ENCODE measurements at places on chromosomes 2 and 18. TPM values are rescaled to one million over a fixed set of nuclear protein-coding genes. Genes with fewer than 3 reads are reported as not detected.

GRCh38 chr2:24024018-24024417, 14.1 kb downstream of the MFSD2B start:
- no peak for DNase-seq

DNA sequence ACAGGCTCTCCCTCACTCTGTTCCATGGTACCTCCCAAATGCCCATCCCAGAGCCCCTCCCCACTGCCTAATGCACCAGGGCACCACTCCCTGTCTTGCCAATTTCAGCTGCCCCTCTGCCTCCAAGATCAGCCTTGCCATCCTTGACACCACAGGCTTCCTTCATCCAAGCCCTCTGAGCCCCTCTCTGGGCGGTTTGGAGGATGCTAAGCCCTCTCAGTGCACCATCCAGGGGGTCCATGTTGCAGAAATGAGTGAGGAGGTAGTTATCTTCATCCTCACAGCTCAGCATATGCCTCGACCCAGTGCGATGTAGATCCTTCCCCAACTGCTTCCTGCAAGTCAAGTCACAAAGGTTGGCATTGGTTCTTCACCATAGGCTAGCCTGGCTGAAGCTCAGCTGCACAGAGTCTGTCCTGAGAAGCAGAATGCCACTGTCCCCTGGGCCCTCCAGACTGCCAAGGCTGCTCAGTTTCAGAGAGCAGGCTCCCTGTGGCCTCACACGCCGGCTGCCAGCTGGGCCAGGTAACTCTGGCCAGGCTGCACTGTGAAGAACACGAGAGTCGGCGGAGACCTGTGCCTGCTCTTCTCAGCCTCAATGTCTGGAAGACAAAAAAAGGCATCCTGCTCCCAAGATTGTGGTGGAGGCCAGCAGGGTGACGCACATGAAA, 9.9 kb upstream of the MAP3K2 start:
- no peak for DNase-seq

GRCh38 chr2:230932556-230933511, 7.8 kb upstream of the GPR55 start:
- no peak for DNase-seq

GRCh38 chr2:13474538-13474937, 757.8 kb downstream of the TRIB2 start:
- no peak for DNase-seq

GRCh38 chr18:46768166-46768921, 11.5 kb upstream of the ST8SIA5 start:
- DNase-seq = no peak

DNA sequence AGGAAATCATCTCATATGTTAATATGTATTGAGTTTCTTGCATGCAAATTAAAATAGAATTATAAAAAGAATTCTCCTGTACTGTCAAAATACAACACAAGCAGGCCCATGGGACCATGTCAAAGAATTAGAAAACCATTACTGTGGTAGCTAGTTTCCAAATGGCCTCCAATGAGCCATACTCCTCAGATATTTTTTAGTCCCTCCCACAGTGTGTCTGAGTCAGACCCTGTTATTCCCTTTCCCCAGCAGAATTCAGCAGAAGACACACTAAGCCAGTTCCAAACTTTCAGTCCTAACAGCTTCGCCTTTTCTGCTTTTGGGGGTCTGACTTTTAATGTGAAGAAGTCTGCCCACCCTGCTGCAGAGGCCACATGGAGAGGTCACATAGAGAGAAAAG, 86.7 kb downstream of the FIGN start:
- no peak for DNase-seq

- DNase-seq = no peak
Measured at GRCh38 chr2:198073253-198073652, 268.9 kb downstream of the PLCL1 start.

DNA sequence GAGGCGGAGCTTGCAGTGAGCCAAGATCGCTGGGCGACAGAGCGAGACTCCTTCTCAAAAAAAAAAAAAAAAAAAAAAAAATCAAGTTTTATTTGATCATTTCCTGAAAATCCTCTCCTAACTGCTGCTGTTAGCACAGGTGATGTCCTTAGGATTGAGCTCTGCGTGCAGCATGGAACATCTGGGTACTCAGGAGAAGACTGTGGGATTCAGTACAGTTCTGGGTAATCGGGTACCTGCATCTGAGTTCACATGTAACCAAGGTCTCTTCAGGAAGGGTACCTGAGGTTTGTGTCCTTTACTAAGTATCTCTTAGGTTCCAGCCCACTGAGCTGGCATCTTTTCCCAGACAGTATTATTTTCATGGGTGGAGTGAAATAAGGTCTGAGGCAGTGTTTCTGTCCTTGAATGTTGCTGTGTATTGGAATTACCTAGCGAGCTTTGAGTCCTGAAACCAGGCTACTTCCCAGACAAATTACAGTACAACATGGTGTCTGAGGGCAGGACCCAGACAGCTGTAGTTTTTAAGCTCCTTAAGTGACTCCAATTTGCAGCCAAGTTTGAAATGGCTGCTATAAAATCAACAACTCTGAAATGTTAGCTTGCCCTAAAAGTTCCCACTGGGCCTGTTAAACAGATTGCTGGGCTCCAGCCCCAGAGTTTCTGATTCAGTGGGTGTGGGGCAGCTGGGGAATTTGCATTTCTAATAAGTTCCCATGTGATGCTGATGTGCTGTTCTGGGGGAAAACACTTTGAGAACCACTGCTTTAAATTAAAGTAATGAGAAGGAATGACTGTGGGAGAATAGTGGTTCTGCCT, 120.5 kb downstream of the PMAIP1 start:
- DNase-seq = no peak

DNA sequence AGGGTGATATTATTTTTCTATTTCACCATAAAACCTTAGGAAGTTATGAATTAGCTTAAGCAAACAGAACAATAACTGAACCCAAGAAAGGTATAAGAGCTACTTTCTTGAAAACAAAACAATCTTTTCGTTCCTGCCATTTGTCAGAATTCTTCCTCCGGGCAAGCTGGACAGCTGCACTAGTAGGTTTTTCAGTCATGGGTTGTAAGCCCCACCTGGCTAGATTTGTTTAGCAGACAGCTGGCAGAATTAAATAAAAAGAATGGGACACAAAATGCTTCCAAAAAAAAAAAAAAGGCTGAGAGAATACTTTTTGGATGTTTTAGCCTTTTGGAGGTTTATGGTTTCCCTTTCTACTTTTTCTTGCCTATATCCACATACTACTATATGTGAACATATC, 694.1 kb downstream of the ARHGAP15 start:
- DNase-seq = no peak

- no peak for DNase-seq
Measured at GRCh38 chr2:3320910-3321605, 56.6 kb downstream of the EIPR1 start.

DNA sequence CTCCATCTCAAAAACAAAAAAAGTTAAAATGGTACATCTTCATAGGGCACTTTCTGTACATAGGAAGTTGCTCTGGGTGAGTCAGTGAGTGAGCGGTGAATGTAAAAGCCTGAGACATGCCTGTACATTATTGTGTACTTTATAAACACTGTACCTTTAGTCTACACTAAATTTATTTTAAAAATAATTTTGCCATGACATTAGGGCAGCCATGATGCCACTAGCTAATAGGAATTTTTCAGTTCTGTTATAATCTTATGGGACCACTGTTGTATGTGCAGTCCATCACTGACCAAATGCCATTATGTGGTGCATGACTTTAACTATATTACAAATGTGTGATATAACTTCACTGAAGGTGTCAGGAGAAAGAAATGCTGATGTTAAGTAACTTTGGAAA, 11.0 kb upstream of the TXNDC2 start:
- no peak for DNase-seq

GRCh38 chr2:38552259-38552658, 50.5 kb downstream of the HNRNPLL start:
- no peak for DNase-seq

- no peak for DNase-seq
Measured at GRCh38 chr2:8049176-8049575, 632.7 kb upstream of the ID2 start.

DNA sequence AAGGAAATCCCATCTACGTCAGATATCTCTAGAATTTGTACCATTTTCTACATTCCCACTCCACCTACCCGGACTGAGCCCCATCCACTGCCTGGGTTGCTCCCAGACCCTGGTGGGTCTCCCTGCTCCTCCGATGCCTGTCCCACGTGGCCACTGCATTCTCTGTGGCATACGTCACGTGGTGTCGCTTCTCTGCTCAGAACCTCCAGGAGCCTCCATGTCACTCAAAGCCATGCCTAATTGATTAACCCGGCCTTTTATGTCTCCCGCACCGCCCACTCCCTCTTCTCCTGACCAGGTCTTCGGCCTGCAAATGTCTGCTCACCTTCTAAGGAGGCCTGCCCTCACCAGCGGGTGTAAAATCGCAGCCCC, 176.6 kb downstream of the HDAC4 start:
- no peak for DNase-seq

DNA sequence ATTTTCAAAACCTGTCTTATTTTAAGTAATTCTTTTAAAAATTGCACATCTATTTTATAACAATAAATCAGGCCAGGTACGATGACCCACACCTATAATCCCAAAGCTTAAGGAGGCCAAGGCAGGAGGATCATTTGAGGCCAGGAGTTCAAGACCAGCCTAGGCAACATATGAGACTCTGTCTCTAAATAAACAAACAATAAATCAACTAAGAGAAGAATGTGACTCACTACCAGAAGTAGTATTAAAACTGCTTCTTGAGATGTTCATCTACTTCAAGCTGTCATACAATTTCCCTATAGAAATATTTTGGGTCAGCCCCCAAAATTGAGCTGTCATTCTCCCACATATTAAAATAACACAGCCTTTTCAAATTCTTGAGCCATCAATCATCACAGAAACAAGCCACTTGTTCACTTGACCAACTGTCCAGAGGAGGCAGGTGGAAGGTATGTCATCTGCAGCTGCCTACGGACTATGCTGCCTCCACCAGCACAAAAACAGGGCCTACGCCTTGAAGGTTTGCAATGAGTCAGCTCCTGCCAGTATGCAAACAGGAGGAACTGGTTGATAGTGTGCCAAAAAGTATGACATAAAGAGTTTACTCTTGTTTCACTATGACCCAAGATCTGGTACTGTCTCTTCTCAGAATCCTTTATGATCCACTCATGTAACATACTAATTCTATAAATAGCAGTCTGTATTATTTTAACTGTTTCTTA, 33.6 kb downstream of the KIDINS220 start:
- no peak for DNase-seq

- no peak for DNase-seq
Measured at GRCh38 chr2:164000176-164000575, 264.4 kb upstream of the FIGN start.

DNA sequence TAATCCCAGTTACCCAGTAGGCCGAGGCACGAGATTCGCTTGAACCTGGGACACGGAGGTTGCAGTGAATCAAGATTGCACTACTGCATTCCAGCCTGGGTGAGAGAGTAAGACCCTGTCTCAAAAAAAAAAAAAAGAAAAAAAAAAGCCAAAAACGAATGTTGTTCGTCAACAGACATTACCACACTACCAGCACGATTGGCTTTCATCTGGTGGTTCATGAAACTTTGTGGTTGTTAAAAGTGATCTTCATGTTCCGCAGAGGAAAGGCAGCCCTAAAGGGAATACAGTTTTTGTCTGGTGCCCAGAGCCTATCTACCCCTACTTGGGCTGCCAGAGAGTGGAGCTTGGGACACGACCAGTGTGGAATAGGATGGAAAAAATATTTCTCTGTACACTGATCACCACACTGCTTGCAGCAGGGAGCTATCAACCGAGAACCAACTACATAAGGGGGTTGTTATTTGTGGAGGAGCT, 13.6 kb upstream of the CXCR4 start:
- DNase-seq = peak; percentile 76

DNA sequence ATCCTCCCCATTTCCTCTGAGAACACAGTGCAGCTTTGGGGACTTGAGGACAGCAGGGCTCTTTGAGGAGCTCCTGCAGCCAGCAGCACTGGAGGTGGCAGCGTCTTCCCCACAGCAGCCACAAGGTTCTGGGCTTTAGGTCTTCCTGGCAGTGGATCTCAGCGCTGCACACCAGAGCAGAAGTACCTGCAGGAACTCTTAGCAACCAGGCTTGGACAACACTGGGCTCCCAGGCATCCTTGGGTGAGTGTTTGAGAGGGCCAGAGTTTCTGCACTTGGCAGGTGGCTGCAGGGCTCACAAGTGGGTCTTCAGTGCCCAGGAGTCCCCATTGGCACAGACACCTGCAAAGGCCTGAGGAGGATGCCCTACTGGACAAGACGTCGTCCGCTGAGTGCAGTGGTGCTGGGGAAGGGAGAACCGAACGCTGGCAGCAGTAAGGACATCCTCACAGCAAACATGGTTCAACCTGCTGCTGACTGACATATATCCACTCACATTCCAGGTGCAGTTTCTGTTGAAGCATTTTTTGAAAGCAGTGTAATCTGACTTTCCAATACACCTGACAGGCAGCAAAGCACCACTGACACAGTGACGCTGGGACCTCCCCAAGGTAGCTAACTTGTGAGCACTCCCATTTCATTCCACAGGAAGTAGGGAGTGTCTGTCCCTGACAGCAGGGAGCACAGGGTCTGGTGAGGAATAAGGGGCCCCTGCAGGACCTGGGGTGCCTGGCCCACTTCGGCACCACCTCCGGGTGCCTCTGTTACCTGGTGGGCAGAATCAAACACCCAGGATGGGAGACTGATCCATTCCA, 149.9 kb upstream of the COPS8 start:
- DNase-seq = no peak

- no peak for DNase-seq
Measured at GRCh38 chr2:204772546-204772945, 227.3 kb downstream of the PARD3B start.

SEPTIN10 gene
- 0.39 TPM for total RNA-seq

CD8B2 gene
- 4.4 TPM for total RNA-seq

NYAP2 gene
- not detected for total RNA-seq

TUBA4B gene
- total RNA-seq = not detected

GAREM2 gene
- total RNA-seq = 4.8 TPM

VAPA gene
- 177 TPM for total RNA-seq

SLC20A1 gene
- 145 TPM for total RNA-seq

SGO2 gene
- total RNA-seq = 0.69 TPM

AQP12A gene
- total RNA-seq = not detected

MC4R gene
- total RNA-seq = not detected

CBLN2 gene
- total RNA-seq = not detected

SIGLEC15 gene
- total RNA-seq = not detected

DNER gene
- not detected for total RNA-seq

TSGA10 gene
- 14.4 TPM for total RNA-seq

ERBB4 gene
- total RNA-seq = not detected

ABCG5 gene
- not detected for total RNA-seq

VWA3B gene
- not detected for total RNA-seq

AP1S3 gene
- 0.76 TPM for total RNA-seq

SLC16A14 gene
- total RNA-seq = 0.44 TPM

All from CD8-positive, alpha-beta T cell (primary cell).